Putamen (tissue), 1 donor: ENCODE measurements at places on chromosomes 6 and 20.

DNA sequence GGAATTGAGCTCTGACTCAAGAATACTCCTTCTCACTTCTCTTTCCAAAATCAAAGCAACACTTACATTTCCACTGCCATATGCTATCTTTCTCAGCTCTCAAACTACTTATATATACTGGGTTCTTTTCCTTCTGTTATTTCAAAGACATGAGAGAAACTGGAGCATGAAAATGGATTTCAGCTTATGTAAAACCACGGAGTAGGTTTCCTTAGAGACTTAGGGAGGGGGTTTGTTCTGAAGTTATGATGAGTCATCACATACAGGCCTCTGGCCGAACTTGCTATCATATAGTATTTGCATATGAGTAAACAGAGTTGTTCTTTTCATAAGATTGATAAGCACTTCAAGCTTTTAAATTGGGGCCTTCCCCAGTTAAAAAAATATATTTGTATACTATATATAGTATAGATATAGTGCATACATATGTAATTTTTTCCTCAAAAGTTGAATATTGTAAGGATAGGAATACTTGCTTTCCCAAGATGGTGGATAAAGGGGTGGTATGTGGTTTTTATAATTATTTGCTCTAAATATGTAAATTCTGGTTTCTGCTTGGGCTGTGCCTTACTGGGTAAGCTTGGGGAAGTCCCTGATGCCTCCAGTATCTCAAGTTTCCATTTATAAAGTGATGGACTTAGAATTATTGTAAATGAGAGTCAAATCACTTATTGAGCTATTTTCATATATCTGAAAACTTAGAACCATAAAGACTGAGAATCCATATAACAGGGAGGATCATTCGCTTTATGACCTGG is 273.9 kb downstream of the RFPL4B start:
- no peak for DNase-seq

GRCh38 chr6:158387036-158387435 is 74.8 kb downstream of the TULP4 start:
- no peak for DNase-seq

GRCh38 chr6:168537540-168537884 is 96.5 kb downstream of the SMOC2 start:
- DNase-seq = no peak

DNA sequence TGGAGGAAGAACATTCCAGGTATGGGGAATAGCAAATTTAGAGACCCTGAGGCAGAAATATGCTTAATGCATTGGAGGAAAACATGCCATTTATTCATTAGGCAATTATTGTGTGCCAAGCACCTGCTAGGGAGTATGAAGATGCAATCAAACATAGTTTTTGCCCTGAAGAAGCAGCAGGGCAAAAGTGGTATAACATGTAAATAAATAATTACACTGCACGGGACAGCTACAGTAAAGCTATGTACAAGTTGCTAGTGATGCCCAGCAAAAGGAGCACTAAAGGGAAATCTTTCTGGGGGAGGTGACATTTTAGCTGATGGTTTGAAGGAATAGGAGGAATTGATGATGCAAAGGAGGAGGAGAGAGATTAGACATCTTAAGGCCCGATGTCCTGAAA is 624 bp upstream of the TJAP1 start:
- DNase-seq = no peak

DNA sequence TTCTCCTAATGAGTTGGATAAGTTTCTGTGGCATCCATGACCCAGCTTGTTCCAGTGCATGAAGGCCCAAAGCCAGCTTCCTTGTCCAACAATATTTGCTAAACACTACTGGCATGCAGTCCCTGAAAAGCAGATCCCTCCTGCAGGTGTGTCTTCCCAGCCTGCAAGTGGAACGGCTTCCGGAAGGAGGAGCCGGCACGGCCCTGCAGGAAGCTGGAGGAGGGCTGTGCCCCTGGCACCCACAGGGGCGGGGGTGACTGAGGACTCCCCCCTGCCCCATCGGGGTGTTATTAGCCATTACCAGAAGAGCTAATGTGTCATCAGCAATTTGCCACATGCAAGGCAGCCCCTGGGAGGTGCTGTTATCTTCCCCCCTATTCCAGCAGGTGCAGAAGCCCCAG is 27.4 kb downstream of the NPEPL1 start:
- DNase-seq = no peak

GRCh38 chr6:137728386-137729349 is 138.4 kb upstream of the TNFAIP3 start:
- DNase-seq = peak; percentile 77

GRCh38 chr6:99349171-99350141 is at the start of gene FAXC:
TSS of gene FAXC (minus strand) at chr6:99349674. CDS start at chr6:99349372, 302 bp downstream.
- peak; percentile 30 for DNase-seq
